Stimulated activated CD8-positive, alpha-beta memory T cell treated with anti-CD3 and anti-CD28 coated beads, Interleukin-7, amount 100 ng/mL, for 24 hours (primary cell): ENCODE measurements at places on chromosomes 12 and 14.

DNA sequence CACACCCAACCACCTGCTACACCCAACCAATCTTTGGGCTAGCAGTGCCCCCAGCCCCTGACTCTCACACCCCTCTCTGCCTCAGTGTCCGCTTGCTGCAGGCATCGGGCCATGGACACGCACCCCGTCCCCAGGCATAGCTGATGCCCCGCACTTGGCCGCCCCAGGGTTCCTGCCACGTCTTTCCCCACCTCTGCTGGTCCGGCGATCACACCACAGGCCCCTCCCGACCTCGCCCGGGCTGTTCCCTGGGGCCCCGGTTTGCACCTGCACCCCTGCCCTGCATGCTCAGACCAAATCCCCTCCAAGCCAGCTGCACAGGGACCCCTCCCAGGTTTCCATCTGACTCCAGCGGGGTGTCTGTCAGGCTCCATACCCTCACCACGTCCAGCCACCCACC is 38.3 kb downstream of the BEGAIN start:
- no peak for DNase-seq

DNA sequence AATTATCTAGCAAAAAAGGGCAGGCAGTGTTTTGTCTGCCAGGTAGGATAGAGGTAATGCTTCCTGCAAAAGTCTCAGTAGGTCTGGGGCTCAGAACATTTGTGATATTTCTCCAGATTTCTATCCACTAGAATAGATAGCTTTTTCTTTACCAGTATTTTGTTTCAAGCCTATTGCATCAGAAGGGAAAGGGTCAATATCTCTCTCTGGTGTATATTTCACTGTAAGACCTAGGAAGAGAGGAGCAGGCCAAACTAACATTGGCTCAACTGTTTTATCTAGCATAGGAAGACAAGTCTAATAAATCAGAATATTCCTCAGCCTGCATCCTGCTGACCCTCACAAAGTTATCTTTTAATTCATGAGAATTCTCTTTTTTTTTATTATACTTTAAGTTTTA is 106.7 kb upstream of the DAAM1 start:
- no peak for DNase-seq

GRCh38 chr14:20427231-20428009 is 8.5 kb downstream of the KLHL33 start:
- no peak for DNase-seq

DNA sequence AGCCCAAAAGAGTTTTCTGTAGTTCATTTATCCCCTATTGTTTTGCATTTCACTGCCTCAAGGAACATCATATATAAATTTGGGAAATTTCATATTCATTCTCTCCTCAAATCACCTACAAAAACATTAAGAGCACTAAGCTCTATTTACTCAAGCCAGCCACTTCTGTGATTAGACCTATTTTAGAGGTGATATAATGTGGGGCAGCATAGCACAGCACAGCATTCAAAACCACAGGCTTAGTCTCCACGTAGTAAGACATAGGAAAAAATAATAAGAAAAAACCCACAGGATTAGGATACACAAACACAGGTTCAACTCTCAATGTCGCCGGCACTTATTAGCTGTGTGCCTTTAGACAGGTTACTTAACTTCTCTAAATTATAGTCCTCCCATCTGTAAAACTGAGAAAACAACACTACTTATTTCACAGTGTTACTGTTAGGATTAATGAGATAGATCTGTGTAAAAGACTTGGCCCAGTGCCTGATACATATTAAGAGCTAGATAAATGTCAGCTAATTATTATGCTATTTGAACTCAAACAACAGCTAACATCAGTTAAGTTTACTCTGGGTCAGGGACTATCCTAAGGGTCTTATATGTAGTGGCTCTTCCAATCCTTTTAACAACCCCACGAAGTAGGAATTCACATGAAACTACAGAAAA is 20.3 kb downstream of the DCAF5 start:
- DNase-seq, result no peak

GRCh38 chr12:3293446-3294161 is 197.4 kb upstream of the PRMT8 start:
- DNase-seq, result no peak

GRCh38 chr14:39185256-39186049 is 10.4 kb downstream of the PNN start:
- no peak for DNase-seq

GRCh38 chr14:20652996-20653975 is 11.8 kb upstream of the OR6S1 start:
- peak; percentile 43 for DNase-seq

GRCh38 chr14:34568803-34569202 is 29.3 kb upstream of the EAPP start:
- DNase-seq, result no peak

DNA sequence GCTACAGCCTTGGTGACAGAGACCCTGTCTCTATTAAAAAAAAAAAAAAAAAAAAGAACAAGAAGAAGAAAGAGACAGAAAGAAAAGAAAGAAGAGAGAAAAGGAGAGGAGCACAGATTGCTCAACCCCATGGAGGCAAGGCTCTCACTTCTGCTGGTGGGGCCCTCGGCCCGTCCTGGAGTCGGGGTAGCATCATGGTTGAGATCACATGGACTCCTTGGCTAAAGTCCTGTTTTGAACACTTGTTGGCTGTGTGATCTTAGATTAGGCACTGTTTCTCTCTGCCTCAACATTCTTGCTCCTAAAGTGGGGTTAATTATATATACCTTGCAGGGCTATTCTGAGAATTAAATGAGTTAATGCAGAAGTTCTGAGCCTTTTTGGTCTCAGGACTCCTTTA is 207.7 kb downstream of the CACNA1C start:
- DNase-seq, result no peak

GRCh38 chr12:107759410-107759809 is 1.5 kb downstream of the PRDM4 start:
- DNase-seq, result no peak

- no peak for DNase-seq
Measured at GRCh38 chr12:130783110-130783715, 55.8 kb downstream of the STX2 start.

DNA sequence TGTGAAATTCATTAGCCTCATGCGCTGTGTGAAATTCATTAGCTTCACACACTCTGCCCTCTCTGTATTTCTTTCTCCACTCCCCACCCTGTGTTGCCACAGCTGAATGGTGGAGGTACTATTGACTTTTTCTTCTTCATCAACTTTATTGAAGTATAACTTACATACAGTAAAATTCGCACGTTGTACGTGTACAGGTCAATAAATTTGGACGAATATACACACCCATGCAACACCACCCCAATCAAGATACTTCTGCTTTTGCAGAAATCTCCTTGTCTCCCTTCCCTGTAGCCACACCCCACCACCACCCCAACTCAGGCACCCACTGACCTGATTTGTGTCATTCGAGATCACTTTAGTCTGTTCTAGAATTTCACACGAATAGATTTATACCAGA is 51.8 kb downstream of the FBXL14 start:
- DNase-seq, result no peak

DNA sequence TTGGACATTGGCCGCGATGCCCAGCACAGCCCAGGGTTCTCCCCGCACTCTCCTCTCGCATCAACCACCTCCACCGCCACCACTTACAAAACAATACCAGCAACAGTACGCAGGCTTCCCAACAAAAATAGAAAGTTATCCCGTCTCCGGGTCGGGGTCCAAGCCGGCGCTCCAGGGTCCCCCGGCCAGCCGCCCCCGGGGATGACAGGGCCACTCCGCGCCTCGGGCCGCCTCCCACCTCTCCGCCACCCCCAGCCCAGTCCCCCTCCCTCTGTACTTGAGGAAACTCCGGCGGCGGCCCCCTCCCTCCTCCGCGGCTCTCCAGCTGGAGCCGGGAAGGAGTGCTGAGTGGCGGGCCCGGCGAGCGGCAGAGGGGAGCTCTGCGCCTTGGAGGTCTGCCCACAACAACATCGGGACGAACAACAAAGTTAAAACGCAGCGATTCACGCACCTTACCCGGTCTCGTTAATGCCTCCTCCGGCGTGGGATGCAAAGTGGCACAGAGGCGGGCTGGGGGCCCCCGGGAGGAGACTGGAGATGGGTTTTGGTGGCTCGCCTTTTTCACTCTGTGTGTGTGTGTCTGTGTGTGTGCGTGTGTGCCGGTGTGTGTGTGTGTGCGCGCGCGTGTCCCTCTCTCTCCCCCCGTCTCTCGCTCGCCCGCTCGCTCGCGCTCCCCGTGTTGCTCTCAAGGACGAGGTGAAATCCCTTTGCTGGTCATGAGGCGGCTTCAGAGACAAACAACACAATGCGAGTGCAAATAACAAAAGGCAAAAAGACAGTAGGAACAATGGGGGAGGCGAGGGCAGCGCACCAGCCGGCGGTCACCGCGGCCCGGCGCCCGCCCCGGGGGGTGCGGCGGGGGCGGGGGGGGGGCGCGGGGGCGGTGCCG is 386.8 kb downstream of the BCAT1 start:
- DNase-seq, result no peak

DNA sequence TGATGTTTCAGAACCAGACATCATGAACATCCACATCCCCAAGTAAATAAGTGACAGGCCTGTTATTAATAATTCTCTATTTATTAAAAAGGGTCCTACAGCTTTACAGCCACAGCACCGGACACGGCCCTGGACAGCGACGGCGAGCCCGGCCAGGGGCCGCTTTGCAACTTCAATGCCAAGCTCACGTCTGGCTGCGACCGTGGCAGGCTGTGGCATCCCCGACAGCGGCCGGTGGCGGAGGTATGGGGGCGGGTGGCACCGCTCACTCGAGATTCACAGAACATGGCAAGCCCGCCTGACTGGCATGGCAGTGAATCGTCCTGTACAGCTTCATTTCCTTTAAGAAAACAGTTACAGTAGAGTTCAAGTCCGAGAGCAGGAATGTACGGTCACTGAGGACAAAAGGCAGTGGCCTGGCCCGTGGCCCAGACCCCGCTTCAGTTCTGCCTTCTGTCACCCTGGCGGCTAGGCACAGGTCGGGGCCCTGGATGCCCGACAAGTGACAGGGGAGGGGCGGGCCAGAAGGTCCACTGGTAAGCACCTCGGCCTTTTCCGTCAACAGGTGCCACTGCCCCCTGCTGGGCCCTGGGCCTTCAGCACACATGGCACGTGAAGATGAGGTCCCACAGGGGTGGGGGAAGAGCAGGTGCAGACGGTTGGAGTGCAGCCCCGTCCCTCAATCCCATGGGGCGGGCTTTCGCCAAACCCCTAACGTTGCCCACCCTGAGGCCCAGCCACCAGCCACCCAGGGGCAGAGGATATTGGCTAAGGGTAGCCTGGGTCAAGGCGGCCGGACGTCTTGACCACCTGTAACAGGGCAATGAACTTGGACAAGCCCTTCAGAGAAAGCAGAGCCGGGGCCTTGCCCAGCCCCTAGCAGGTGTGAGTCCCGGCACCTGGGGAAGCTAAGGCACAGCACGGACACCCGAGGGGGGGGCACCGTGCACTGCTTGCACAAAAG is 30.3 kb downstream of the HIP1R start:
- no peak for DNase-seq

DNA sequence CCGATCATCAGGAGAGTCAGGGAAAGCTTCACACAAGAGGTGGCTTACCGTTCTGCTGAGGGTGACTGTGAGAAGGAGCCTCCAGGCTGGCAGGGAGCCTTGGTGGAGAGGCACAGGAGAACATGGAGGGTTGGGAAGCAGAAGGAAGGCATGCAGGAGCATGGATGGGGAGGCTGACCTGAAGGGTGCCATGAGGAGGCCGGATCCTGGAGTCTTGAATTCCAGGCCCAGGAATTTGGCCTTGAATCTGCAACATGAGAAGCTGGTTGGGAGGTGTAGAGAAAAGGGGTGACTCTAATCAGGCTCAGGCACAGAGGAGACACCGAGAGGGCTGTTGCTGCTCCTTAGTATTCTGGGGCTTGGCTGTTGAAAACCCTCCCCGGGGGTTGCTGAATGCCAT is 130.2 kb downstream of the PELI2 start:
- DNase-seq, result no peak

DNA sequence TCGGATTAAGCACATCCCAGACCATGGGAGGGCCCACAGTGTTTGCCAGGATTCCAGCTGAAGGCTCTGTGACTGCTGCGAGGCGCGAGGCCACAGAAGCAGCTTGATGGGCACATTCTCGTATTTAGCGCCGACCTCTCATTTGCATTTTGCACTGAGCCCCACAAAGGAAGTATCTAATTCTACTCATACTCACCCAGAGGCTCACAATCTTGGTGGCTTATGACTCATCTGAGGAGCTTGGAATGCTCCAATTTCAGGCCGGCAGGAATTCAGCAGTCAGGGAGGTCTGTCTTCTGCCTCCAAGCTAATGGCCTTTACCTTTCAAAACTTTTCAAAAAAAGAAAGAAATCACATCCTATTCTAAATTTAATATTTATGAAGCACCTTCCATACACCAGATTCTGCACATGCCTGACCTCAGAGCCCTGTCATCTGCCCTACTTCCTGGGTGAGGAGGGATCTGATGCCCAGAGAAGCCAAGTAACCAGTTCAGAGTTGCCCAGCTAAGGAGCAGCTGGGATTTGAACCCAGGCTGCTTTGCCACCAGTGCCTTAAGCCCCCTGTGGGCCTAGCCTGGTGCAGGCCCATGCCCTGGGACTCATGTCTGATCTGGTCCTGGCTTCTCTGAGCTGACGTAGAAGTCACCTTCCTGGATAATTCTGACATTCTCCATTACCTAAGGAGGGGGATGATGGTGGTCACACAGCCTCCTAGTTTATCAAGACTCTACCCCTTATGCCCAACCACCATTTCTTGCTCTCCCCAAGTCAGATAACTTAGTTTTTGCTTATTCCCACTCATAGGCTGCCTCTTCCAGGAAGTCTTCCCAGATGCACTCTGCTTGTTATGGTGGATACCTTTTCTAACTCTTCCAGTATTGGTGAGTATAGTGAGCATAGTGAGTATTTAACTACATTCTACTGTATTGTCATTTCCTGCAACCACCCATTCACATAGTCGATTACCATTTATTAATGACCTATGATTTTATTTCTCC is 198.9 kb downstream of the RBM19 start:
- no peak for DNase-seq

GRCh38 chr12:121791671-121792551 is 1.6 kb downstream of the RHOF start:
- no peak for DNase-seq
